ENCODE measurements at places on chromosomes 6 and 20.

DNA sequence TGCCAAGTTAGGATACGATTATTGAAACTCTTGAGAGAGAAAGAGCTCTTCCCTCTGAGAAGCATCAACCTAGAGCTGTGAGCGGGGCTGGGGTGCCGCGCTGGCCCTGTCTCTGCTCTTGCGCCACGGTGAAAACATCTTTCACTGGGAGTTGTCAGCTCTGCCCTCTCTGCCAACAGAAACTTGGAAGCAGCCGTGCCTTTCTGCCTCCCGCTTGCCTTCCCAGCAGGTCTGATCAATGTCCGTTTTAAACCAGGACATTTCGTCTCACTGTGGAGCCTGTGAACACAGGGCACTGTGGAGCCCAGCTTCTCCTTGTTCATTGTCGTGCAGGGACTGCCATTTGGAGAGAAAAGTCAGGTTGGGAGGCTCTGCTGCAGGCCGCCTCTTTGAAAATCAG lies 249.2 kb upstream of the PMEPA1 start:
- no peak for DNase-seq

DNA sequence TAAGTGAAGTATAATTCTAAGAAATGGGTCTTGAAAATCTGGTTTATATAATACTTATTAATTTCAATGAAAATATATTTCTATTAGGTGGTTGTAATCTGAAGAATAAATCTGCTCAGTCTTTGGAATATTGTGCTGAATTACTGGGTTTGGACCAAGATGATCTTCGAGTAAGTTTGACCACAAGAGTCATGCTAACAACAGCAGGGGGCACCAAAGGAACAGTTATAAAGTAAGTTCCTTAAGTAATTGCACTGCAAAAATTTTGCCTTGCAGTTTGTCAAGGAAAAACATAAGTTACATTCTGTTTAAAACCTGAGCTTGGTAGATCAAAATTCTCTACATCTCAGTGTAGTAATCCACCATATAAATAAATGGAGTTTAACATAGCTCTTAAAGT lies 106.0 kb downstream of the MYO6 start:
- DNase-seq = peak; percentile 92

- no peak for DNase-seq
Observed at GRCh38 chr6:128403618-128404444, 116.6 kb downstream of the PTPRK start.

DNA sequence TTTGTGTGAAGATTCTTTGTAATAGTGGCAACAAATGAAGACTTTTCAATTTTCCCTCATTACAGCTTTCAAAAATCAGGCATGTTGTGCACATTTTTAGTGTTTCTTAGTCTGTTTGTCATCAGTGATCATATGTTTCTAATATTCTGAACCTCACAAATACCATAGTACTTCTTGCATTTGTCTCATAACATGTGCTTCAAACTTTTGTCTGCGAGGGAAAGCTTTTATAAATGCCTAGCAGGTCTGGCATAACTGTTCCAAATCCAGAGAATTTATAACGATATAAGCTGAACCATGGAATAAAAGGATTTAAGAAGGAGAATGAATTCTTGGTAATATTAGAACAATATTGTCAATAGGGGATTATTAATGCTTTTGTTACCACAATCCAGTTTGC lies 670.2 kb downstream of the RFPL4B start:
- no peak for DNase-seq

DNA sequence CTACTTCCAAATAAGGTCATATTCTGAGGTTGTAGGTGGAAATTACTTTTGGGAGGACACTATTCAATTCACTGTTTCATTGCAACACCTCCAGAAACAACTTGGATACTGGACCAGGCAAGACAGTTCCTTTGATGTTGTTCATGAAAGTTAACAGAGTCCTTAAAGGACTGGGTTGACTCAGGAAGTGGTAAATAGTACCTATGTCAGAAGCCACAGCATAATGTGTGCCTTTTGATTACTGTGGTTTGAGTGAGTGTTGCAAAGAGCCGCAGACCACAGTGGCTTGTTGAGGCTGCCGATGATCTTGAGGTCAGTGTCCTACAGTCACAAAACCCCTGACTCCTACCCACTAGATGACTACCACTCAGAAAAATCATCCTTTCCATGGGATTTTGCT lies 10.9 kb downstream of the IL20RA start:
- DNase-seq = peak; percentile 17

- no peak for DNase-seq
Observed at GRCh38 chr20:62965363-62965771, 12.9 kb downstream of the SLC17A9 start.

- peak; percentile 23 for DNase-seq
Observed at GRCh38 chr20:44959082-44959637, 1.0 kb downstream of the TOMM34 start.

- no peak for DNase-seq
Observed at GRCh38 chr20:55166063-55166462, 690.7 kb downstream of the DOK5 start.

DNA sequence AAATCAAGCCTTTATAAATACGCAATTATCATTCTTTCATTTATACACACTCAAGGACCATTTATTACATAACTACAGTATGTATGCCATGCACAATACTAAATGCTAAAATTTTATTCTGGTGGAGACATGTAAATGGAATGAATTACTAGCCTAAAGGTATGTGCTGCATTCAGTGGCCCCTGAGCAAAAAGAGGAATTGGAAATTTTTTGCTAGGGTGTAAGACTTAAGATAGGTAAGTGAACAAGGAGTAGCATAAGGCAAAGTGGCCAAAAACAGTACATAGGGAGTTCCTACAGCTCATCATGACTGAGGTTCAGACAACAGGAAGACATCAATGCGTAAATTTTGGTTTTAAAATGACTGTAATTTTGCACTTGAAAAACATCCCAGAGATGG lies 2.3 kb upstream of the MTFR2 start:
- no peak for DNase-seq

- DNase-seq = peak; percentile 83
Observed at GRCh38 chr6:135088818-135089809, 34.5 kb upstream of the HBS1L start.

DNA sequence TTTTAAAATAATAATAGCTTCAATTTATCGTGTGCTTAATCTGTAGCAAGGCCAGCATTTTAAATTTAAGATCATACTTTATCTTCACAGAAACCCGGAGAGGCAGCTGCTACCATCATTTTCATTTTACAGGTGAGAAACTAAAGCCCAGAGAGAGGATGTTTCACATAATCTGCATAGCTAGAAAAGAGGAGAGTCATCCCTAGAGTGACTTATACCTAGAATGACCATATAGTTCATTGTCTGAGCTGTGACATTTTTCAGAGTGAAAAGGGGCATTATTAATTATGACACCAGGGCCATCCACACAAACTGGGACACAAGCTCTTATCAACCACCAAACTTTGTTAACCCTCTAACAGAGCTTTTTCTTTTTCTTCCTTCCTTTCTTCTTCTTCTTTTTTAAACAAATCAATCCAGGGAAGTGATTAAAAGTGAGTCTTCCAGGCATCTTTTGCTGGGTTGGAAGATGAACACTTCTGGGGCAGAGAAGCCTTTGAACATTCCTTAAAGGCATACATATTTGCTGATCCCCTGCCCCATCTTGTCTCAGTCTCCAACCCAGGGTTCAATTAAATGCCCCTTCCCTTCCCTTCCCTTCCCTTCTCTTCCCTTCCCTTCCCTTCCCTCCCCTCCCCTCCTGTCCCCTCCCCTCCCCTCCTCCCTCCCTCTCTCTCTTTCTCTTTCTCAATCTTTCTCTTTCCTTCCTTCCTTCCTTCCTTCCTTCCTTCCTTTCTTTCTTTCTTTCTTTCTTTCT lies 272.5 kb upstream of the JAG1 start:
- no peak for DNase-seq

DNA sequence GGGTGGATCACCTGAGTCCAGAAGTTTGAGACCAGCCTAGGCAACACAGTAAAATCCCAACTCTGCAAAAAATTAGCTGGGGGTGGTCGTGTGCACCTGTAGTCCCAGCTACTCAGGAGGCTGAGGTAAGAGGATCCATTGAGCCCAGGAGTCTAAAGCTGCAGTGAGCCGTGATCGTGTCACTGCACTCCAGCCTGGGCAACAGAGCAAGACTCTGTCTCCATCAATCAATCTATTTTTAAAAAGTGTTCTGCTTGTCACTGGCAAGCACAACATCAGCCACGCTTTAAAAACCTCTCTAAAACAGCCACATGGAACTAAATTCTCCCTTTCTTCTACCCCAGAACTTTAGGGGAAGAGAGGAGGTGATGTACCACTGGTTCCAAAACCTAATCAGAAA lies 131.6 kb upstream of the RREB1 start:
- DNase-seq = no peak

GRCh38 chr6:39333644-39334438 lies 11.3 kb upstream of the KCNK16 start:
- DNase-seq = no peak

DNA sequence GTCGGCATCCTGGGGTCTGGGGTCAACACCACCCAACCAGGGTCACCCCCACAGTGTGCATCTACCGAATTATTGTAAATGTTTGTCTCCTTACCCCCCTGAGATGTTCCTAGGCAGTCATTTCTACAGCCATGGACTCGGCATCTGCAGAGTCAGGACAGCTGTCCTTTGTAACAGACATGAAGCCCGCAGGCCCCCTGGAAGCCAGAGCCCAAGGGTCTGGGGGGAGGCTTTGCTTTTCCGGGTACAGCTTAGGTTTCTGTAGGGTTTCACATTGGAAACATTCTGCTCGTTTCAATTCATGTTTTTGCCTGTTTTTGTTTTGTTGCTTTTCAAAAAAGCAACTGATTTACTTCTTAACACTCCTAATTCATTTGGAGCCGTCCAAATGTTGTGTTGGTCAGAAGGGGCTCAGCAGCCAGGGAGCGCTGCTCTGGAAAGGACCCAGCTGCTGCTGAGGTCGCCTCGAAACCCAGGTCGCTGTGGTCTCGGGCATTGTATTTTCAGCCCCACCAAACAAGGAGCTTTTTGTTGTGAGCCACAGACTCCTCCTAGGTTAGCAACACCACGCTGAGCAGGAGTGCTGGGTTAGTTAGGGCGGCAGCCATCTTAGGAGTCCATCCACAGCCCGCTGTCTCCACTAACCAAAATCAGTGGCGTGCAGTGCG lies 160.4 kb downstream of the TMEM242 start:
- DNase-seq = no peak

- no peak for DNase-seq
Observed at GRCh38 chr6:51738614-51739013, 348.8 kb downstream of the PKHD1 start.

DNA sequence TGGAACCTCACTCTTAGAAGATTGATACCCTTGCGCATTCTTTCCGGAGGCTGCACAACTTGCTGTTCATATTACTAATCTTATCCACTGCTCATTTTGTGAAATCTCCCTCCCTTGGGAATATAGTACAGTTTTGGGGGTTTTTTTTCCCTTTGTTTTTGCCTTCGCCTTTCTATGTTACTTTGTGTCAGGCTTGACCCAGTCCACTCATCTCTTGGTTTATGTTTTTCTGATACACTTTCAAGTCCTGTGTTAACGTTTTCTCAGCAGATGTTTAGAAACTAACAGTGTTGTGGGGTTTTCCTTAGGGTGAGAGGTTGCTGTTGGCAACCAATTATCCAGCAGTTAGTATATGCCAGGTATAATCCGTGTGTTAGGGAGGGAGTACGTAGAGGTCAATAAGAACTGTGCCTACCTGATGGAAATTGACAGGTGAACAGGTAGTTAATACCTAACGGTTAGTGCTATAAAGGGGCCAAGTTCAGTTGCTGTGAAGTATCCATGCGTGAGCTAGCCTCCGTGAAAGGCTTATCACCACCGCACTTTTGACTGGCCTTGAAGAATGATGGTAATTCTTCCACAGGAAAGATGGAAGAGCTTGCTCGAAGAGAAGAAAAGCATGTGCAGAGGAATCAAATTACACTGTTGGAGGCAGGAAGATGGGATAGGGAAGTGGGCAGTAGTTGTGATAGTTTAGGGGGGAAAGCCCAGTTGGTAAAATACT lies 1.4 kb downstream of the NFYA start:
- DNase-seq = peak; percentile 31

DNA sequence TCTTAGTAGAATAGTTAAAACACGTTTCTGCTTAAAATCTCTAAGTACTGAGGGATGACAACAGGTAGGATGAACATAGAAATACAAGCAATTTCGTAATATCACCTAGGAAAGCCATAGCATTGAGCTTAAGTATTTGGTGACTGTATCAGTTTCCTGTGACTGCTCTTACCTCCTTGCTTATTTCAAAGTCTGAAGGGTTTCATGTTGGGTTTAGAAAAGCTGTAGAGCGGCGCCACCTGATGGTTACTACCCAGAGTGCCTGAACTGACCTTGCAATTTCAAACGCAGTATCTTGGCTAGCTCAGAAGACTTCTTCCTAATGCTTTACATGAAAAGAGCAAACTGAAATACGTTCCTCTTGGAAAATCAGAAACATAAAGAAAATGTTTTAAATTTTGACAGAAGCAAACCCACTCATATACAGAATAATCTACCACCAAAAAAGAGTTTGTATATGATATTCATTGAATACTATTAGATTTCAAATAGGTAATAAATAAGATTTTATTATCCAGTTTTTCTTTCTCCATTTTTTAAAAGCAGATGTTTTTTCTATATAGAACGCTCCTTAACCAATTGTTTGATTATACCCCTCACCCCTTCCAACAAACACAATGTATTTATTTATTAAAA lies 82.3 kb upstream of the RIPOR2 start:
- peak; percentile 90 for DNase-seq

DNA sequence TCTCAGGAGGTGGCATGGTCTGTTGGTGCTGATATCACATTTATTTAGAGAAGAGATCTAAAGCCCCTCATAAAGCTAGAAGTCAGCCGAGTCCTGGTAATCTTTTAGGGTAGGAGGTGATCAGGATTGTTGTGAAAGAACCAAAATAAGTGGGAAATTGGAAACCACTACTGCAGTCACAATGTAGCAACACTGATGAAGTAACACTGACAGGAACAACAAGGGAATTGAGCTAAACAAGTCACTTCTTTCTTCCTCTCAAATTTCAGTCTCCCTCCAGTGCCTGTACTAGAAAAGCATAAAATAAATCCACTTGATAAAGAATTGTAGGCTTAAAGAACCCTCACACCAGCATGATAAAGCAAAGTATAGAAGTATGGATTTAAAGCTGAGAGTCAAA lies 1509.0 kb downstream of the GRIK2 start:
- DNase-seq = no peak

- DNase-seq = no peak
Observed at GRCh38 chr6:31243508-31243907, 28.4 kb downstream of the HLA-C start.

GRCh38 chr20:38855356-38855755 lies 49.9 kb downstream of the PPP1R16B start:
- no peak for DNase-seq

- no peak for DNase-seq
Observed at GRCh38 chr6:110557199-110557598, 80.8 kb upstream of the SLC22A16 start.

DNA sequence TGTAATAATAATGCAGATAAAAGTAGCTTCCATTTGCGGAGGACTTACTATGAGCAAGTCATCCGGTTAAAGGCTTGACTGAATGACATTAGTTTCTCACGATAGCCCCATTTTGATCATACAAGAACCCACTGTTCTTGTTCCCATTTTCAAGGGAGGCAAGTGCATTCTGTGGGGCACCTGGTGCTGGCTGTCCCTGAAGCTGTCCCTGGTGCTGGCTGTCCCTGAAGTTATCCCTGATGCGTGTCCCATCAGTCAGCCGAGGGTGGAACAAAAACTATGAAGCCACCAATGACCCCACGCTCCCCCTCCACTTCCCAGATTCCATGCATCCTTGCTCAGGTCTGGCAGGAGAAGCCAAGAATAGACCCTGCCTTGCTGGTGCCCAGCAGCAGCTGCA lies 95.3 kb downstream of the EDN3 start:
- no peak for DNase-seq

All from choroid plexus epithelial cell (primary cell).